GM04503 (cell line): ENCODE measurements at places on chromosomes 12 and 14.

- no peak for DNase-seq
Observed at GRCh38 chr14:55518391-55518790, 61.6 kb upstream of the KTN1 start.

GRCh38 chr12:25764892-25765291, 193.6 kb upstream of the RASSF8 start:
- no peak for DNase-seq

DNA sequence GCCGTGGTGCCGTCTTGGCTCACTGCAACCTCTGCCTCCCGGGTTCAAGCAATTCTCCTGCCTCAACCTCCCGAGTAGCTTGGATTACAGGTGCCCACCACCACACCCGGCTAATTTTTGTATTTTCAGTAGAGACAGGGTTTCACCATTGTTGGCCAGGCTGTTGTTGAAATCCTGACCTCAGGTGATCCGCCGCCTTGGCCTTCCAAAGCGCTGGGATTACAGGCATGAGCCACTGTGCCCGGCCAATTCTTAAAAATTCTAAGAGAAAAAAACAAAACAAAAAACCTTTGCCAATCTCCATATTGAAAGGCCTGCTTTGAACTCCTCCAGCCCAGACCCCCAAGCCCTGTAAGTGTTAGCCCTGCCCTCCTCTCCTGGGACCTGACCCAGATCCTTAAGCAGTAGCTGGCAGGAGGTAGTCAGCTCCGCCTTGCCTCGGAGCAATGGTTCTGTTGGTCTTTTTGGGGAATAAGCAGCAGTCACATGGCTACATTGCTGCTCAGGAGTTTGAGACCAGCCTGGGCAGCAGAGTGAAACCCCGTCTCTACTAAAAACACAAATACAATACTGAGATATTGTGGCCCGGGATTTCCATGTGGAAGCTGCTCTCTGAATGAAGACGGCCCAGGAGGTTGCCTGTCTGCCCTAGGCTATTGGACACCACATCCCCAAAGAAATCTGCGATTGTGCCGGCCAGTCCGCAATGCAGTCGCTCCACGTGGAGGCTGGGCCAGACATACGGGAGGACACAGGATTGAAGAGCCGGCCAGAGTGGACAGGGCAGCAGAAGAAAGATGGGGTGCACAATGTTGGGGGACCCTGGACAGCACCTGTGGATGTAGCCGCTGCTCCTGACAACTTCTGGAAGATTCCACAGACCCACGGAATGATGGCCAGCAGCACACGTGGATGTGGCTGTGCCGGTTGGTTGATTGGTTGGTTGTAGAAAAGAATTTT, 28.8 kb upstream of the BEGAIN start:
- no peak for DNase-seq

DNA sequence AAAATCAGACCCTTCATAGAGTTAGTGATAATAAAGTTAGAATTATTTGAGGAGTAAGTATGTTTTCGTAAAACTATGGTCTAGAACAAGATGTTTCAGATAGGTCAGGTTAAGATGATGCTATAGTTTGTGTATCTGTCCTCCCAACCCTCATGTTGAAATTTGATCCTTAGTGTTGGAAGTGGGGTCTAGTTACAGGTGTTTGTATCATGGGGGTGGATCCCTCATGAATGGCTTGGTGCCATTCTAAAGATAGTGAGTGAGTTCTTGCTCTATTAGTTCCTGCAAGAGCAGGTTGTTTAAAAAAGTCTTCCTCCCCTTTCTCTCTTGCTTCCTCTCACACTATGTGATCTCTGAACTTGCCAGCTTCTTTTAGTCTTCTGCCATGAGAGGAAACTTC, 707.3 kb upstream of the FOXG1 start:
- DNase-seq = no peak

DNA sequence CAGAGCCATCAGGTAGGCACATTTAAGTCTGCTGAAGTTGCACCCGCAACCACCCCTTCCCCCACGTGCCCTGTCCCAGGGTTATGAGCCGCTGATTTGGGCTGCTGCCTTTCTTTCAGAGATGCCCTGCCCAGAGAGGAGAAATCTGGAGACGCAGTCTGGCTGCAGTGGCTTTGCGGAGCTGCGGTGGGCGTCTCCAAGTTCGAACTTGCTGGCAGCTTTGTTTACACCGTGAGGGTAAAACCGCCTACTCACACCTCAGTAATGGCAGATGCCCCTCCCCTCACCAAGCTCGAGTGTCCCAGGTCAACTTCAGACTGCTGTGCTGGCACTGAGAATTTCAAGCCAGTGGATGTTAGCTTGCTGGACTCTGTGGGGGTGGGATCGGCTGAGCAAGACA, 14.7 kb downstream of the PTCSC3 start:
- DNase-seq = no peak

DNA sequence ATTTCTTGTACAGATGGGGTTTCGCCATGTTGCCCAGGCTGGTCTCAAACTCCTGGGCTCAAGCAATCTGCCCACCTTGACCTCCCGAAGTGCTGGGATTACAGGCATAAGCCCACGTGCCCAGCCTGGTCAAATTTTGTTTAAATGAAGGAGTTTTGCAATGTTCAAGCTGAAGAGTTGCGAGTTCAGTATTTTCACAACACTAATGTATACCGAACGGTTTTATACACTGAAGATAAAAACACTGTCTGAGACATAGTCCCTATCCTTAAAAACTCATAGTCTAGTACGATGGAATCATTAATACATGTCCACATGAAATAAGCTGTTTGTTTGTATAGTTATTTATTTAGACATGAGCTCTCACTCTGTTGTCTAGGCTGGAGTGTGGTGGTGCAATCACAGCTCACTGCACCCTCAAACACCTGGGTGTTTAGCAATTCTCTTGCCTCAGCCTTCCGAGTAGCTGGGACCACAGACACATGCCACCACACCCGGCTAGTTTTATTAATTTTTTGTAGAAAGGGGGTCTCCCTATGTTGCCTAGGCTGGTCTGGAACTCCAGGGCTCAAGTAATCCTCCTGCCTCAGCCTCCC, 15.4 kb downstream of the TRAPPC6B start:
- no peak for DNase-seq

- DNase-seq = no peak
Observed at GRCh38 chr14:68784226-68784910, 8.5 kb downstream of the ZFP36L1 start.

DNA sequence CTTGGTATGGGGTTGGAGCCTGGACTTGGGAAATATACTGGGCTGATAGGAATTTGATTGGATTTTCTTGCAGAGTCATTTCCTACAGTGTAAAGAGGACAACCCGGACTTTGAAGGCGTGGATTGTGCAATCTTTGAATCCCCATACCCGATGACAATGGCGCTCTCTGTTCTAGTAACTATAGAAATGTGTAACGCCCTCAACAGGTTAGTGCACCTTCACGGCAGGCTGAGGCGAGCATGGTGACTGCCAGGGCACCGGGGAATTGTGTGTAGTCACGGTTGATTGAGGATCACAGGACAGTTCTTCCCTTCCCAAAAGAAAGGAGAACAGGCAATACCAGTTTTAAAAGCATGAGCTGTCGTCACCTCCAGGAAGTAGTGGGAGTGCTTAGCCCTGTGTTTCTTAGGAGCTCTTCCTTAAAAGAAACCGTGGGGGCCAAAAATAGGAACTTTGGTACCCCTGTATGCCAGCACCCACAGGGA, 58.3 kb downstream of the ANAPC7 start:
- DNase-seq = no peak

GRCh38 chr12:14984766-14985285, 12.0 kb downstream of the PDE6H start:
- no peak for DNase-seq

DNA sequence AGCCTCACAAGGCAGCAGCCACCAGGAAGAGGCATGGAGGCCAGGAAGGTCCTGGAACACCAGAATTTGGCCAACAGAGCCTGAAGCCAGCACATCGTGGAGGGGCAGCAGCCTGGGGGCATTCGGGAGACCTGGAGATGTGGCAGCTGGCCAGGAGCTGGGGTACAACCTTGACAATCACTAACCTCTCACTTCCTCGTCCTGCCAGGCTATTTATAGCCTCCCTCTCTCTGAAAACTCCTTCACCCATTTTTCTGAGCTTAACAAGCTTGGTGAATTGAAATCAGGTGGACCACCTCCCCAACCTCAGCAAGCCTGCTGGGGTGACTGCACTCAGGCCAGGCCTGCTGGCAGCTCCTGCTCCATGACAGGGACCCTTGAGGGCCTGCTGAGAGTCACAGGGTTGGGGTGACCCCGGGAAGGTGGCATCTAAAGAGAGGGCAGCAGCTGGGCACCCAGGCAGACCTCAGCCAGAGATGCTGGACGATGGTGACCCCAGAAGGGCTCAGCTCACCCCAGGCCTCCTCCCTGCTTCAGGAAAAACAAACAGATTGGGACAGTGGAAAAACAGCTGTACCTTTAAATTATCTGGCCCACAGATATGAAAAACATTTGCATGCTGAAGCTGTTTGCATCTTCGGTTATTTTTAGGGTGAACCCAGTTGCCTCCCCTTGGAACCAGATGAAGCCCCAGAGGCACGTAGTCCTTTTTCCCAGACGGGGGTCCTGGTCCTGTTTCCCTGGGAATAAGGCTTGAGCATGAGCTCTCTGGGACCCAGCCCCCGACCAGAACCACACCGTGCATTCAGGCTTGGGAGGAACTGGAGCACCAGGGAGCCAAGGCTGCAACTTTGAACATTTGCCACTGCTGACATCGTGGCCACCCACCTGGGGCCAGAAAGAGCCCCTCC, 67.0 kb downstream of the PITPNM2 start:
- no peak for DNase-seq

DNA sequence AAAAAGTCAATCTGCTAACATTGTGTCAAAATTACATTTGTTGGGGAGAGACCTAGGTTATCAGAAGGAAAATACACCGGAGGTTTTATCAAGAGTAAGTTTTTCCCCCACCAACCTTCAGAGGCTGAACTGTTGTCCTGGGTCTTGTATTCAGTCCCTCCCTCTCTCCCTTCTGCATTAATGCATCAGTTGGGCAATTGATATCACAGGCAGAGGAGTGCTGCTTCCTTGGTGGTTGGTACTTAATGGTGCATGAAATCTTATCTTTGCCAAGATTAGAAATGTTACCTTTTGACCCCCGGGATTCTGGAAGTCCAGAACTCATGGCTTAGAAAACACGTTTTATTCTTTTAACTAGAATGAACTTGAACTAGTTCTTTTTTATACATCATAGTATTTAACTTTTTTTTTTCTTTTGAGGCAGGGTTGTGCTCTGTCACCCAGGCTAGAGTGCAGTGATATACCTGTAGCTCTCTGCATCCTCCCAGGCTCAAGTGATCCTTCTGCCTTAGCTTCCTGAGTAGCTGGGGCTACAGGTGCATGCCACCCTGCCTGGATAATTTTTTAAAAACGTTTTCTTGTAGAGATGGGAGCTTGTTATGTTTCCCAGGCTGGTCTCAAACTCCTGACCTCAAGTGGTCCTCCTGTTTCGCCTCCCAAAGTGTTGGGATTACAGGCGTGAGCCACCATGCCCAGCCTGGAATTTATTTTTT, 4.9 kb downstream of the PCBP2 start:
- no peak for DNase-seq

DNA sequence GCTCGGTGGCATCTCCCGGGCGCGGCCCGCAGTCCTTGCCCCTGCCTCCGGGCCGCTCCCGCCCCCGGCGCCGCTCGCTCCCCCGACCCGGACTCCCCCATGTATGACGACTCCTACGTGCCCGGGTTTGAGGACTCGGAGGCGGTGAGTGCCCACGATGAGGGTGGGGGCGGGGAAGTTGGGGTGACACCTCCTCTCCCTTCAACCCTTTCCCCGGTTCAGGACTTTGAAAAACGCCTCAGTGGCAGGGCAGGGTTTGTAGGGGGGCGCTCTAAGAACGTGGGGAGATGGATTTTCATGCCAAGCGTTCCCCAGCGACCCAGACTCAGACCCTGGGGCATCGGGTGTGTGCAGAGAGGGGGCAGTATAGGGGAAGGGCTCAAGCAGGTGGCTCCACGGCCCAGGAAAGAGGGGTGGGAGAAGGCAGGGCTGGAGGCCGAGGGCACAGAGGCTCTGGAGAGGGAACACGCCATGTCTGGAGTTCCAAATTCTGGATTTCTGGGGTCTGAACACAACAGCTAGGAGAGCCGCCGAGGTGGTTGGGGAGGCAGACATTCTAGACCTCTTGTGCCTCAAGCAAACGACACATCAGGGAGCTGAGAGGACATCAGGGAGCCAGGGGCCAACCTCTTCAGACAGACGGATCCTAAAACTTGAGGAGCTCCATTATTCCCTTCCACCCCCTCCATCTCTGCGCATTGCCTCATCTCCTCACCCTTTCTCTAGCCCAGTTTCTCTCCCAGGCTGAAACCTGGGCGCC, 715 bp downstream of the CACNB3 start:
- DNase-seq = no peak

- no peak for DNase-seq
Observed at GRCh38 chr12:7832059-7832696, 40.5 kb downstream of the SLC2A14 start.

- no peak for DNase-seq
Observed at GRCh38 chr12:16523951-16524331, 82.0 kb downstream of the LMO3 start.

DNA sequence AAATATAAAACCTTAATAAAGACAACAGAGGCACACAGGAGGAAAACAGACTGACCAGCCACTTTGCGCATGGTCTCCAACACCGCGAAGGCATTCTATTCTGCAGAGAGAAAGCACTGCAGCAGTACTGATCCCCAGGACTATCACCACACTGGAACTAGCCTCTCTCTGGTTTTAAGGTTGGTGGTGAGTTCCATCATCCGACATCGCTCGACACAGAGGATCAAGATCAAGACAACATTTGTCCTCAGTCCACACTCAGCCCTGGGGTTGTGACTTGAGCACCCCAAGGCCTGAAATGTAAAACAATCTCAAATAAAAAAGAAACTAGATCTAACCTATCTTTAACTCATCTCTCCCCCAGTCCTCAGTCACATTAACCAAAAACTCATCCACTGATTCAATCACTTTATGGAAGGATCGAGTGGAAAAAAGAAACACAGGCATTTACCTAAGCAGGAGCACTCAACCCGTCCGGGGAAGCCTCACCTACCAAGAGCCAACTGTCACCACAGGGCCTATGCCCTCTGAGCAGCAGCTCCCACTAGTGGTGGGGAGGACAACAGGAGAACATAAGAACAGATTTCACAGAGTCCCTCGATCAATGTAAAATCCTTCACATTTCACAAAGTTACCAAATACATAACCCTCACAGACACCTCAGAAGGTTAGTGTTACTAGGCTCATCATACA, 17.7 kb downstream of the STXBP6 start:
- DNase-seq = no peak

DNA sequence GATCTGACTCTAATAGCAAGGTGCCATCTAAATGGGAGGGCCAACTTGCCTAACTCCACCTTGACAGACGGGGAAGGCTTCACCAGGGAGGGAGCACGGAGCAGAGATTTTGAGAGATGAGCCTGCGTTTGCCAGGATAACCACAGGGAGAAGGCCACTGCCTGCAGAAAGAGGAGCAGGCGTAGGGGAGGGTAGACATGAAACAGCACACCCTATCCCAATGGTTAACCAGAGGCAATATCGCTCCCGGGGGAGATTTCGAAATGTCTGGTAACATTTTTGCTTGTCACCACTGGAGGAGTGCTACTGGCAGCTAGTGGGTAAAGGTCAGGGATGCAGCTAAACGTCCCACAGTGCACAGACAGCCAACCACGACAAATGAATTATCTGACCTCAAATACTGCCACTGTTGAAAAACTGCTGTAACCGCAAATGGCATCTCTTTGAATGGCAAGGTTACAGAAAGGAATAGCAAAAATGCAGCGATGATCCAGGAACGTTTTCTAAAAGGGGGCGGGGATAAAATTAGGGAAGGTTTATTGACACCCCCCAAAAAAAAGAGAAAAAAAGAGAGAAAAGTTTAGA, 126.0 kb upstream of the ATF7IP start:
- DNase-seq = no peak

- no peak for DNase-seq
Observed at GRCh38 chr14:42437809-42438208, 831.1 kb downstream of the LRFN5 start.
